A549 (cell line): ENCODE measurements at places on chromosomes 2 and 18.

DNA sequence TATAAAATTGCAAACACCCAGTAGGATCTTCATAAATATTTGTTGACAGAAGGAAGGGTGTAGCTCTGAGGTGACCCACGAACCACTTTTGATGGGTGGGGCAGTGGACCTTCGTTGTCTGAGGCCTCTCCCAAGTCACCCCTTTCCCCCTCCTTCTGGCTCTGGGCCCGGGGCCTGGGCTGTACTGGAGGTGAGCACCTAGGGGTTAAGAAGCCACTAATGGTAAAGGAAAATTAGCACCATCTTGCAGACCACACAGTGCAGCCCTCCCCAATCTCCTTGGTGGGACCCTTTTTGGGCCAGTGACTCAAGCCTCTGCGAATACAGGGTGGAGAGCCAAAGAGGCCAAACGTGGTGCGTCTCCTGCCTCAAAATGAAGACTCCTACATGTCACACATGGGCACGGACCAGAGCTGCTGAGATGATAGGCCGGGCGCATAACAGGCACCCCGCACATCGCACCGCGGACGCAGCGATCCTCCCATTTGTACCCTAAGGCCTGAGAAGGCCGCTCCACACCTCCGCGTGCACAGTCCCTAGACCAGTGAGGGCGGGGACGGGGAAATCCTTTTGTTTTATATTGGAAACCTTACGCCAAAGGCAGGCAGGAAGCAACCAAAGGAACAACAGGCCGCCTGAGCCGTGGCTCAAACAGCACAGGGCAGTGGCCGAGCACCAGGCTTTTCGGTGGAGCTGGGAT, 31.9 kb upstream of the ATP6V1B1 start:
- DNase-seq = no peak

DNA sequence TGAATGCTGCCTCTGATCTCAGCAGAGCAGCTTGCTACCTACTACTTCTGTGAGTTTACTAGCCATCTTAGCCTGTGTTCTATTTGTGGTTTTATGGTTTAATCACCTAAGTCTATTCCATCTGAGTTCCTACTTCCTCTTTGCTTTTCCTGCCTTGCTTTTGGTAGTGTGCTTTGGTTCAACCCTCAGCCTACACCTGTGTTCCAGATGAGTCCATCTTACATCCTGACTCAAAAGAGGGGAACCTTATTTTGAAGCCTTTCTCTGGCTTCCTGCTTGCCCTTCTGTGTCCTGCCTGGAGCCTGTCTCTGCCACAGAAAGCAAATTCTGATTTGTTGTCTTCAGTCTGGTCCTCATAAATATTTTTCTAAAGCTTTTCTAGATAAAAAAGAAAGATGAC, 530.3 kb upstream of the MEX3C start:
- DNase-seq = no peak

- no peak for DNase-seq
These were observed 257.1 kb downstream of the PRKCE start for GRCh38 chr2:45908316-45909170.

DNA sequence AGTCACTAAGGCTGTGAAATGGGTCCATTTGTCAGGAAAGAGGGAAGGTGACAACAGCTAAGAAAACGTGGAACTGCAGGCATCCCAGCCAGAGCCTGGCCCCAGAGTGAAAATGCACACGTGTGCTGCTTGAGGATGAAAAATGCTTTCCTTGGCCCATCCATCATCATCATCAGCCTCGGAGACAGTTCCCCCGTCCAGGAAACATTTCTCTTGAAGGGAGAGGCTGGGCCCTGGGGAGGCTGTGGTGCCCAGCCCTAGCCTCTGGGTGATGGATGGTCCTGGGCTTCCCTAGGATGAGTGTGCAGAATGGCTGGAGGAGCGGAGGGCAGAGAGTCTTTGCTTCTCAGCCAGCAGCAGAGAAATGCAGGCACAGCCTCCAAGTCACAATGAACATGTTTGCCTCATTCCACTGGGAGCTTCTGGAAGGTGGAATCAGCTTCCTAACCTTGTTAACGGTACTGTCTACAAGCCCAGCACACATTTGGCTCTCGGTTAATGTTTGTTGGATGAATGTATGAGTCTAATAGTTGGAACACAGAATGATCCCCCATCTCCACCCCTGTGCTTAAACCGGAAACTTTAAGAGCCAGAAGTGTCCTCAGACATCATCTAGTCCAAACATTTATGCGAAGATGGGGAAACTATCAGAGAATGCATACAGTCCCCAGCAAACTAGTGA, 164.0 kb downstream of the RDH14 start:
- DNase-seq = no peak
